SJSA1 (cell line): ENCODE measurements at places on chromosomes 7 and 10. TPM values are rescaled to one million over a fixed set of nuclear protein-coding genes. Genes with fewer than 3 reads are reported as not detected.

The NEUROG3 gene
- not detected in 2 replicates for total RNA-seq

The SFTPA1 gene
- not detected in 2 replicates for total RNA-seq

The EIF3A gene
- 86.0 and 89.5 TPM in 2 replicates for total RNA-seq

The MYPN gene
- total RNA-seq = under 0.01 and 0.39 TPM in 2 replicates

The NOM1 gene
- total RNA-seq = 14.8 and 17.3 TPM in 2 replicates

- H3K4me3 ChIP-seq = no peak overlapping the region
- H3K4me1 ChIP-seq = peaks cover 16% of the 10 kb centered on the region
- H3K36me3 ChIP-seq = no peaks in the 10 kb centered on the region
These were observed 255.2 kb downstream of the SNX13 start for GRCh38 chr7:17685141-17685540.

GRCh38 chr7:43849047-43849446 lies 20.3 kb downstream of the MRPS24 start:
- no peak overlapping the region for H3K27ac ChIP-seq
- H3K4me3 ChIP-seq = no peak overlapping the region
- H3K4me1 ChIP-seq = no peaks in the 10 kb centered on the region; the same call in 1 of the 2 replicates
- H3K36me3 ChIP-seq = no peaks in the 10 kb centered on the region
- H3K27me3 ChIP-seq = no peaks in the 10 kb centered on the region
- no peak for DNase-seq

DNA sequence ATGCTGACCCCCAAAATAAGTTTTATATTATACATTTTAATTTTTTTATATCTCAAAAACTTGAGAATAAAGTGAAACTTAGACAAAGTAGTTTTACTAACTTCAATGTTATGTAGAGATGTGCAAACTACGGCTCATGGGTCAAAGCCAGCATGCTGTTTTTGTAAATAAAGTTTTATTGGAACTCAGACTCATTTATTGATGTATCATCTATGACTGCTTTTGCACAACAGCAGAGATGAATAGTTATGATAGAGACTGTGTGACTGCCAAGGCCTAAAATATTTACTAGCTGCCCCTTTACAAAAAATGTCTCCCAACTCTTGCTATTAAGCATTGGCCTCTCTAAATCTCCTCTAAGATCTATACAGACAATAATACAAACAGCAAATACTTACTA lies 12.4 kb downstream of the MTPN start:
- no peaks in the 10 kb centered on the region for H3K27me3 ChIP-seq
- DNase-seq = no peak
- H3K4me1 ChIP-seq = peaks cover 7% of the 10 kb centered on the region; the same call in 1 of the 2 replicates
- H3K27ac ChIP-seq = no peak overlapping the region
- H3K36me3 ChIP-seq = peaks cover 20% of the 10 kb centered on the region

DNA sequence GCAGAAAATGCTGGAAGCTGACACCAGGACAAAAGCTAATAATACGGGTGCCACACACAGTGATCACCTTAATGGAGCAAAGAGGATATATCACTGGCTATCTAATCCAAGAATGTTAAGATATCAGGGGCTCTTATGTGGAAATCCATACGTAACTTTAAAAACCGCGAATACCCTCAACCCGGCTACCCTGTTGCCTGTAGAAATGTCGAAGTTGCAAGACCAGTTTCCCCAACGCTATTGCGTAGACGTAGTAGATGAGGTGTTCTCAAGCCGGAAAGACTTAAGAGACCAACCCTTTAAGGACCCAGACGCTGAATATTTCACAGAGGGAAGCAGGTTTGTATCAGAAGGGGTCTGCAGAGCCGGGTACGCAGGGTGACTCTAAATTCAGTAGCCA lies 7.9 kb upstream of the CYREN start:
- H3K4me1 ChIP-seq = 0 out of 2 replicates have a peak, but pooled peaks cover 3% of the 10 kb centered on the region
- no peaks in the 10 kb centered on the region for H3K27me3 ChIP-seq
- H3K36me3 ChIP-seq = peaks cover 28% of the 10 kb centered on the region
- no peak overlapping the region for H3K4me3 ChIP-seq

DNA sequence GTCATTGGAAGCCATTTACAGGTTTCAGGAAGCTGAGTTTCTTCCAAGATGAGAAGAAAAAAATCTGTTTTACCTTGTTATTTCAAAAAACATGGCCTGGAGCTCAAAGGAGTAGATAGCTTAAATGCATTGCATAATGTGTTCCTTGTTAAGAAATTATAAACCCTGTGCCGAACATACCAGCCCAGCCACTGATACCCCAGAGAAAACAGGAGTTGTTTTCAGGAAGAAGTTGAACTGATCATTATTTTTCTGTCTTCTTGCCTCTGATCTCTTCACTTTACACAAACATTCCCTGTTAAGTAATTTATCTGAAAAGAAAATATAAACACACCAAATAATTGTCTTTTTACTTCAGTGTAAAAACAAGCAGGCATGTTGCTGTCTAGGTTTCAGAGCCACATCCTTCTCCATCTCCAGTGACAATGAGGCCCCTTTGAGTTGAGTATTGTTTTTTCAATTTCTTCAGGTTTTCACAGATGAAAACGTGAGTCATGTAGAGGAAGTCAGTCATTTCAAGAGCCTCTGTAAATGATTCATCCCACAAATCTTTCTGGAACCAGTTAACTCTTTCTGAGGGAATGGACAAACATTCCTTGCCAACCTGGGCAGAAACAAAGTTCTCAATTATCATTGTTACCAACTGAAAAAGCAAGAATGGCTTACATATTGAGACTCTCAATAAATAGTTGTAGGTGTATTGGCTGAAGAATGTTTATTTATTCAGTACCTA lies 244.2 kb downstream of the IPMK start:
- no peaks in the 10 kb centered on the region for H3K27me3 ChIP-seq
- peak; percentile 50 for DNase-seq
- H3K4me1 ChIP-seq = peaks cover 35% of the 10 kb centered on the region
- no peak overlapping the region for H3K4me3 ChIP-seq
- H3K27ac ChIP-seq = peak overlapping the region; percentile 70

GRCh38 chr10:104328896-104329710 lies 9.2 kb downstream of the ITPRIP start:
- peak overlapping the region; percentile 89 for H3K27ac ChIP-seq
- peaks cover 73% of the 10 kb centered on the region for H3K4me1 ChIP-seq
- H3K4me3 ChIP-seq = no peak overlapping the region
- no peaks in the 10 kb centered on the region for H3K27me3 ChIP-seq

GRCh38 chr7:50718876-50719275 lies 63.8 kb downstream of the GRB10 start:
- H3K4me3 ChIP-seq = no peak overlapping the region
- no peak overlapping the region for H3K27ac ChIP-seq
- no peaks in the 10 kb centered on the region for H3K4me1 ChIP-seq
- DNase-seq = no peak
- no peaks in the 10 kb centered on the region for H3K36me3 ChIP-seq

DNA sequence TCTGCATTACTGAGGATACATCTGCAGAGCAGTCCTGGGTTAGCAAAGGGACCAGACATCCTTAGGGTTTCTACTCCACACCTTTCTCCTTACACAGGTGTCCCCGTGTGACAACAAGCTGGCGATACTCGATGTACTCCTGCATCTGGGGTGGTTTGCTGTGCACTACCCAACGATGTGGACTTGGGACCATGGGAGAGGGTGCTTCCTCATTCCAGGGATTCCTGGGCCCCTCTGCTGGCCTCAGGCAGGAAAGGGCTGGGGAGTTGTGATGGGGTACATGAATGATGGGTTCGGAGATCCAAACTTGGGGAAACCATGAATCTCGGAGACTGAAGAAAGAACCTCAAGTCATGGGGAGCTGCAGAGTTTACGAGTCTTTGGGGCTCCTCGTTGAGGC lies 179.6 kb upstream of the GALNT17 start:
- H3K4me1 ChIP-seq = no peaks in the 10 kb centered on the region
- no peak overlapping the region for H3K27ac ChIP-seq
- H3K4me3 ChIP-seq = no peak overlapping the region
- H3K27me3 ChIP-seq = no peaks in the 10 kb centered on the region
- no peaks in the 10 kb centered on the region for H3K36me3 ChIP-seq

- H3K27ac ChIP-seq = no peak overlapping the region
- no peak overlapping the region for H3K4me3 ChIP-seq
- no peaks in the 10 kb centered on the region for H3K36me3 ChIP-seq
These were observed 17.0 kb upstream of the GIMAP2 start for GRCh38 chr7:150668472-150668911.

DNA sequence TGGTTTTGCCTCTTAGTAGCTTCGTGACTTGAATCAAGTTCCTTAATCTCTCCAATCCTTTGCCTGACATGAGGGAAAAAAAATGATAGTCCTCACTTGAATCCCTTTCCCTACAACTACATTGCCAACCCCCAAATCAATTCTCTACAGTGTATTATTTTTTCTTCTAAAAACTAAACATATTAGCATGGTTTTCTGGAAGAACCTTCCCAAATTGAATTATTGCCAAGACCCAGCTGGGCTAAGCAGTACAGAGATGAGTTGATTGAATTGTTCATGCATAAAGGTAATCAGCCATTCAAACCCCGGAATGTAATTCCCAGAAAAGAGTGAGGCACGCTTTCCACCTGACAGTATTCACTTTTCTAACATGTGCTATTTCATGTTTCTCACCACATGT lies 155.6 kb upstream of the AGR3 start:
- H3K4me3 ChIP-seq = no peak overlapping the region
- H3K36me3 ChIP-seq = no peaks in the 10 kb centered on the region
- no peaks in the 10 kb centered on the region for H3K27me3 ChIP-seq
- peaks cover 53% of the 10 kb centered on the region for H3K4me1 ChIP-seq
- no peak overlapping the region for H3K27ac ChIP-seq

- no peak for DNase-seq
- no peak overlapping the region for H3K4me3 ChIP-seq
- H3K4me1 ChIP-seq = peaks cover 35% of the 10 kb centered on the region
These were observed 110.0 kb upstream of the JCAD start for GRCh38 chr10:30169342-30169741.

DNA sequence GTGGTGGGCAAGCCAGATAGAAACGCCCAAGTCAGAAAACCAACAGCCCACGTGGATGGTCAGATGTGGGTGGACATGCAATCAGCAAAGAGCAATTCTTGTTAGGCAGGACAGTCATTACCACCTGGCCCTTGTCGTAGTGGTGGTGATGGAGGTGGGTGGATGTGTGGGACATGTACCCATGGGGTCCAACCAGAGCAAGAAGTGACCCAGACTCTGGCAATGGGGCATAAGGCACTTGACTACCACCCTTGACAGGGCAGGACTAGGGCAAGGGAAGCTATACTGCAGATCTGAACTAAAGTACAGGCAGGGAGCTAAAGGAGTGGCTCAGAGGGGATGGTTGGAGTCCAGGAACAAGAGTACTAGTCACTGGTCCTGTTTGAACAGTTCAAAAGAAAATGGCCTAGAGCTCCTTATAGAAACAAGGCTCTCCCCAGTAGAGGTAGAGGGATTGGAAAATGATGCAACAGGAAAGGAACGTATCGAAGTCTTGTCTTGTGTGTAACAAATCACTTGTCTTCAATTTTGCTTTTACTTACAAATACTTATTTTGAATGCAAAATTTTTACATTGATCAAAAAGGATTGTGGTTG lies 17.6 kb downstream of the LMOD2 start:
- H3K4me3 ChIP-seq = no peak overlapping the region
- H3K36me3 ChIP-seq = no peaks in the 10 kb centered on the region
- H3K4me1 ChIP-seq = no peaks in the 10 kb centered on the region; the same call in 1 of the 2 replicates
- H3K27me3 ChIP-seq = peaks cover 7% of the 10 kb centered on the region; the same call in 1 of the 2 replicates
- no peak for DNase-seq

DNA sequence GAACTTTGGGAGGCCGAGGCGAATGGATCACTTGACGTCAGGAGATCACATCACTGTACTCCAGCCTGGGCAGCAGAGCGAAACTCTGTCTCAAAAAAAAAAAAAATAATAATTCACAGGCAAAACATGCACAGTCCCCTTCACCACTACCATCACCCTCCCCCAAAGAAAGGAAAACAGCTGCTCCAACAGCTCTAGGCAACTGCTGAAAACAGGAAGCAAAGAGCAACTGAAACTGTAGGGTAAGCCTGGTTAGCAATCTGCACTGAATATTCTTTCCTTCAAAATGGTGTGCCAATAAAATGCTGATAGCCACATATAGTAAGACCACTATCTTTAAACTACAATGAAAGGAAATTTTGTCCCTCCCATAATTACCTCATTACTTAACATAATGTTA lies 11.8 kb downstream of the NT5C2 start:
- no peak for DNase-seq
- no peak overlapping the region for H3K4me3 ChIP-seq
- peaks cover 66% of the 10 kb centered on the region for H3K36me3 ChIP-seq
- peaks cover 23% of the 10 kb centered on the region for H3K4me1 ChIP-seq

- no peaks in the 10 kb centered on the region for H3K36me3 ChIP-seq
- peak overlapping the region; percentile 46 for H3K27ac ChIP-seq
- H3K4me3 ChIP-seq = no peak overlapping the region
- DNase-seq = no peak
- H3K4me1 ChIP-seq = peaks cover 24% of the 10 kb centered on the region
- no peaks in the 10 kb centered on the region for H3K27me3 ChIP-seq
These were observed 56.6 kb downstream of the TWIST1 start for GRCh38 chr7:19060761-19061259.

DNA sequence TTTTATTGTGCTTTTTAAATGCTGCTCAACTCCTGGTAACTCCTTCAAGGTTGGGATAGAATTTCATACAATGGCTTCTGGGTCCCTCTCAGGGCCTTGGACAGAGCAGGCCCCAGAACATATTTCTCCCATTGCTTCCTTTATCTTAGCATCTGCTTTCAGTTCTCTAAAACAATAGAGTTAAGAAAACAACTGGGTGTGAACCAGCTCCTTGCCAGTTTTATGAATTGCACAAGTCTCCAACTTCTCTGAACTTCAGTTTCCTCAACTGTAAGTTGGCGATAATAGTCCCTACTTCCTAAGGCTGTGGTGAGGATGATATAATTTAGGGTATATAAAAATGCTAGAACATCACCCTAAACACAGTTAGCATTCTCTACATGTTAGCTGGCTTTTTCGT lies 77.0 kb upstream of the INHBA start:
- H3K27me3 ChIP-seq = no peaks in the 10 kb centered on the region
- no peaks in the 10 kb centered on the region for H3K36me3 ChIP-seq
- no peak for DNase-seq
- H3K4me1 ChIP-seq = peaks cover 6% of the 10 kb centered on the region
- H3K27ac ChIP-seq = no peak overlapping the region
